Suprapubic skin (tissue), 4 donors: ENCODE measurements at places on chromosomes 13 and 19.

DNA sequence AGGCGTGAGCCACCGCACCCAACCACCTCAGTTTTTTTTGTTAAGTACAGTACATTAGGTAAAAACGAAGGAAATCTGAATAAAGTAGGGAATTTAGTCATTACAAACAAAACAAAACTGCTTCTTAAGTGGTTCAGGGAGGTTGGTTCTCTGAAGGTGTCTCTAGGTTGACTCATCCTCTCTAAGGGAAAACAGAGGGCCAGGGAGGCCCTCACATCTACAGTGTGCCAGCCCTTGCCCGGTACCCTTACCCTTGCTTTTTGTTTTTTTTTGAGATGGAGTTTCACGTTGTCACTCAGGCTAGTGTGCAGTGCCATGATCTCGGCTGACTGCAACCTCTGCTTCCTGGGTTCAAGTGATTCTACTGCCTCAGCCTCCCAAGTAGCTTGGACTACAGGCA, 17.2 kb upstream of the JUND start:
- no peak for DNase-seq

- no peak for DNase-seq
These were observed 557.1 kb downstream of the DACH1 start for GRCh38 chr13:71309905-71310304.

DNA sequence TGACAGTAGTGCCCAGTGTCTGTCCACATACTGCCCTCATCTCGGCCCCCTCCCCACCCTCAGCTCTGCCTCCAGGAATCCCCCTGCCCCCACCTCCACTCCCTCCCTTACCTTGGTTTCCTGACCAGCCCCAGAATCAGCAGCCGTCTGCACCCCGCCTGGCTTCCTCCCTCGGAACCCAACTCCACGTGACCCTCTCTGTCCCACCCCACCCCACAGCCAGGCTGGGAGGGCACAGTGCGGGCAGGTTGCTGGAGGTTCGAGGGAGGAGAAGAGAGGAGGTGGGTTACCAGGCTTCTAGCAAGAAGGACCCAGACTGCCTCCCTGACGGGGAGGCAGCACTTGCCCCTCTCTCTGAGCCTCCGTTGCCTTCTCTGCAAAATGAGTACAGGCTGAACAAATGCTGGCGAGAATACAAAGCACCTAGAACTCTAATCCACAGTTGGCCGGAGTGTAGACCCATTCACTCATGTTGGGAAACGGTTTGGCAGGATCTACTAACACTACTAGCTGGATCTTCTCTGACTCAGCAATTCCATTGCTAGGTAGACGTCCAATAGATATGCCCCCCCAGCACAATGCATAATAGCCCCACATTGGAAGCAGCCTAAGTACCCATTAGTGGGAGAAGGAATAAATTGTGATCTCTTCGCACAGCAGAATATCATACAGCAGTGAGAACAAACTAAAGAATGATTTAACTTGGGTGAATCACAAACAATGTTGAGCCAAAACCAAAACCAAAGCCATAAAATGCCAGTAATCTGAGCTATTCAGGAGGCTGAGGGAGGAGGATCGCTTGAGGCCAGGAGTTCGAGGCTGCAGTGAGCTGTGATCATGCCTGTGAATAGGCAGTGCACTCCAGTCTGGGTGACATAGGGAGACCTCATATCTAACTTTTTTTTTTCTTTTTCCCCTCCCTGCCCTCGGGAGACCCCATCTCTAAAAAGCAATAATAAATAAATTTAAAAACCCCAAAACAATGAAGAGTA, at the start of gene RASAL3:
RASAL3 (minus strand) TSS at position 151 of the 992 bp plus-strand sequence. CDS start 186 bp downstream, outside the sequence.
- DNase-seq: no peak

GRCh38 chr13:44174769-44175425, 198.7 kb upstream of the SERP2 start:
- no peak for DNase-seq

DNA sequence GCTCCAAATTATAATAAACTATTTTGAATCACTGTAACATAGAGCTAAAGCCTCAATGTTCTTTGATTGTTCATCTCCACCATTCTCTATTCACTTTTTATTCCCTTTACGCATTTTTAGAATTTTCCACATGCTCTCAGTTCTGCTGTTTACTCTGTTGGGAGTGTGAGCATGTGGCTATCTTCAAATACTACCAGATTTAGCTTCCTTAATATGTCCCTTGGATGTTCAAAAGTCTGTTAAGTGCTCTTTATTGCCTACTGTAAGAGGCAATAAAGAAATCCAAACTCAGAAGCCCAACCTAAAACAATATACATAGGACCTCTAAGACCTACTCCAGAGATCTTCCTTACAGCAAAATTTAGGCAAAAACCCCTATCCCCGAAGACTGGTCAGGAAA, 34.5 kb downstream of the MTMR6 start:
- no peak for DNase-seq

DNA sequence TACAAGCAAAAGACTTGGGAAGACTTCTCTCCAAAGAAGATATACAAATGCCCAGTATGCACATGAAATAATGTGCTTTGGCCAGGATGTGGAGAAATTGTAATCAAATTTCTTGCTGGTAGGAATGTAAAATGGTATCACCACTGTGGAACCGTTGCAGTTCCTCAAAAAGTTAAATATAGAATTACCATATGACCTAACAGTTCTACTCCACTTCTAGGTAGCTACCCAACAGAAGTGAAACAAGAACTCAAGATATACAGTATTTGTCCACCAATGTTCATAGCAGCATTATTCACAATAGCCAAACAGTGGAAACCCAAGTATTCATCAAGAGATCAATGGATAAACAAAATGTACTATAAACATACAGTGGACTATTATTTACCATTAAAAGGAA, 95.0 kb upstream of the KLF5 start:
- DNase-seq: no peak

DNA sequence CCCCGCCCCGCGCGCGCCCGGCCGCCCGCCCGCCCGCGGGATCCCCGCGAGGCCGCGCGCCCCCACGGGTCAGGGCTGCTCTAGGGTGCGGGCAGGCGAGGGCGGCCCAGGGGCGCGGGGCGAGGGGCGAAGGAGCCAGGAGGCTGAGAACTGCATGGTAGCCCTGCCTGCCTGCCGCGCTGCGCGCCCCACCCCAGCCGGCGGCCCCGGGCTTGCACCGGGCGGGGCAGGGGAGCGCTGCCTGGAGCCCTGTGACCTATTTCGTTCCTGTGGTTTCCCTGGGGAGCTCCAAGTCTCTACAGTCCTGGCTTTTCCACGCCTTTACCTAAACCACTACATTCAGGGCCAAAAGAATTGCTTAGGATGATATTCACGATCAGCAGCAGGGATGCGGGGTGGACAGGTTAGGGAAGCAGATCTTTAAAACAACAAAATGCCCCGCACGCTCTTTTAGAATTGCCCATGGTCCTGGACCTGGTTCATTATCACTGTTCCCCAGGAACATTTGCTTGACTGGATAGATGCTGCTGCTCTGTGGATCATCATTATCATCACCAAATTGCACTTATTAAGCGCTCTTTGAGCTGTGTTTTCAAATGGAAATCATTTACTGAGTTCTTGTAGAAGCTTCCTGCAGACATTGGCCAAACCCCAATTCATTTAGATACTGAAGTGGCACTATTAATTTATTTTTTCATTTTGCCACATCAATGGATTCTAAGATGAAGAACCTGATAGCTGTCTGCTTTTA, 421 bp upstream of the GPR12 start:
- no peak for DNase-seq

GRCh38 chr13:74485757-74486156, 351.6 kb upstream of the KLF12 start:
- DNase-seq: no peak

DNA sequence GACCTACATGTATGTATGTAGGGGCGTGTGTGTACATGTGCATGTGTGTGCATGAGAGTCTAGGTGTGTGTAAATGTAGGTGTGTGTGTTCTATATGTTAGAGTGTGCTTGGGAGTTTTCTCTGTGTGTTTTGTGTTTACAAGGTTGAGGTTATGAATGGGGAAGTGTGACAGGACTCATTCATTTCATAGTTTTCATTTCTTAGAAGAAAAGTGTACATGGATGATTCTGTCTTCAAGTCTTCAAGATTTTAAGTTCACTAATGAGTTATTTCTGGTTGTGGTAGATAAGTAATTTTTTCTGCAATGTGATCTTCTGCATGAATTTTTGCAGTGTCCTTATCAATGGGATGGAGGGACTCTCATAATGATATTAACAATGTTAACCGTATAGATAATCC, 118.2 kb upstream of the SLC10A2 start:
- DNase-seq: no peak

- DNase-seq: no peak
These were observed 26.2 kb downstream of the INSR start for GRCh38 chr19:7267792-7268704.

GRCh38 chr13:114131583-114132418, 622 bp downstream of the RASA3 start:
- no peak for DNase-seq

GRCh38 chr13:80737513-80737912, 396.6 kb upstream of the SPRY2 start:
- no peak for DNase-seq

GRCh38 chr19:16373532-16373931, 48.9 kb downstream of the KLF2 start:
- DNase-seq: no peak

DNA sequence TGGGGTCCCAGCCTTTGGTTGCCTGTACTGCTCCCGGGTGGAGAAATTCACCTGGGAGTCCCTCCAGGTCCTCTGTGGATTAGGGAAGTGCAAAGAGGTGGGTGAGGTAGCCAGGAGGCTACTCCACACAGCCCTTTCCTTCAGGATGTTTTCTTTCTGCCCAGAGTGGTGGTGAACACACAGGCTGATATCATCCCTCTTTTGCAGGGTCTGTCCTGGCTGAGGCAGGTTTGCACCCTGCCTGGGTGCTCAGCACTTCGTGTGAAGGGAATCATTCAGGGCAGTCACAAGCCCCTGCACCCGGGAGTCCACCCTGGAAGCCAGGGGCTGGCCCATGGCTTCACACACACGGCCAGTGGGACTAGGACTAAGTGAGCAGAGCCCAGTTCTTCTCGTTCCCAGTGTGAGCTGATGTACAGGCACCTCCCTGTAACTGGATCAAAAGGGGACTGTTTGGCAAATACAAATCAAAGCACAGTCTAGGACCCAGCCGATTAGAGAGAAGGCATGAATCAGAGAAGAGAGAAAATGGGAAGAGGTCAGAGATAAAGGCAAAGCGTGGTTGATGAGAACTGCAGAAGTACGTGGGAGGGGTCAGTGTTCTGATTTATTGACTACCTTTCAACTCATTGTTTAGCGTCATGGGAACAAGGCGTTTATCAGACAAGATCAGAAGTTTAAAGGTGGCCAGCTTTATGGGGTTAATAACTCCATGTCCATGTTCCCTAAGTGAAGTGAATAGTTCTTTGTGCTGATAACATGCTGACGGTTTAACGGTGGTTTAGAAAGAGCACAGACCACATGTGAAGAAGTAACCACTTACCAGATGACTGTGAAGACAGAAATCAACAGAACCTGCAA, 30.4 kb upstream of the SPATA13 start:
- no peak for DNase-seq

GRCh38 chr13:39538816-39539790, 63.9 kb downstream of the LHFPL6 start:
- no peak for DNase-seq
